ENCODE measurements at places on chromosomes 2 and 18.

GRCh38 chr18:79510046-79510685, 114.4 kb downstream of the NFATC1 start:
- no peak for DNase-seq

- DNase-seq, result no peak
Observed at GRCh38 chr2:242022550-242023290, 153.2 kb downstream of the RTP5 start.

GRCh38 chr18:6557057-6557769, 142.5 kb upstream of the L3MBTL4 start:
- DNase-seq, result no peak

- no peak for DNase-seq
Observed at GRCh38 chr2:10588931-10589330, 100.8 kb downstream of the NOL10 start.

- DNase-seq, result no peak
Observed at GRCh38 chr2:163200741-163201140, 362.2 kb upstream of the KCNH7 start.

DNA sequence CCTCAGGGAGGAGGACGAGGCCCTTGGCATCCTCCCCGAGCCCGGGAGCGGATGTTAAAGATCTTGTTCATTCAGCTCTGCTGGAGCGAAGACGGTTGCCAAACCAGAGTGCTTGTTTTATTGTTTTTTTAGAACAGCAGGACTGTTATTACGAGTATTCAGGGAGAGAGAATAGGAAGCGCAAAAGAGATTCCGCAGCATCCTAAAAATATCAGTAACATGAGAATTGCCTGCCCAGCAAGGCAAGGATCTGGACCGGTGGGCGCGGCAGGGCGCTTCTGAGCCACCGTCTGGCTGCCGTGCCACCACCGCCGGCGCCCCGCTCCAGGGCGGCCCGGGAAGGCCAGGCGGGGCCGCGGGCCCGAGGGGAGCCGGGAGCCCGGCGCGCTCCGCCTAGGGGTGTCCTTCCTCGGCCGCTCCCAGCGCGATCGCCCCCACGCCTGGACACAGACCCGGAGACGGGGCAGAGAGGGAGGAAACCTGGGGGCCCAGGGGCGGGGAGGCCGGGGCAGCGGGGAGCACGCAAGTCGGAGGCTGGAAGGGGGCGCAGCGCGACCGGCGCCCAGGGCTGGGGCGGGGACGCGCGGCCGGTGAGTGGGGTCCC, 843 bp downstream of the CYS1 start:
- DNase-seq, result no peak

DNA sequence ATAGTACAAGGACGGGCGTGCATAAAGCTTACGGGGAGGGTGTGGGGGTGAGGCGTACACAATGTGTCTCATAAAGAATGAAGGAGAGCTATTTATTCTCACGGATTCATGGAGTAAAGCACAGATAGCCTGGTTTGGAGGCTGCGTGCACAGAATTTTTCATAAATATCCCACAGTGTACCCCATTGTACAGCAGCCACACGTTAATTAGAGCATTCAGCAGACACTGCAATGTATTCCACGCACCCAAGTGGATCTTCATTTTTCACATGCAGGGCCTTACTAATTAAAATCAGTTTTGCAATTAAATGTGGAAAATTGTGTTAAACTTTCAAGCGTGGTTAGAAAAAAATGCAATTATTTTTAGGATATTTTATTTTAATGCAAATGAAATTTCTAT, 227.7 kb upstream of the PXDN start:
- DNase-seq, result no peak

- no peak for DNase-seq
Observed at GRCh38 chr18:78725426-78725825, 254.2 kb upstream of the SALL3 start.

DNA sequence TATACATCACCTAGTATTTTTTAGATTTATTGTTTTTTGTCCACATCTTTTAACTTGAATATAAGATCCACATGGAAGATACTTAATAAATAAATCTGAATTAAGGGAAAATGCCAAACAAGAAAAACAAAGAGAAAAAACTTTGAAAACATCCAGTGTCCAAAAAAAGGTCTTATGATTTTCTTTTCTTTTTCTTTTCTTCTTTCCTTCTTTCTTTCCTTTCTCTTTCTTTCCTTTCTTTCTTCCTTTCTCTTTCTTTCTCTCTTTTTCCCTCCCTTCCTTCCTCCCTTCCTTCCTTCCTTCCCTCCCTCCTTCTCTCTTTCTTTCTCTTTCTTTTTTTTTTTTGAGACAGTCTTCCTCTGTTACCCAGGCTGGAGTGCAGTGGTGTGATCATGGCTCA, 29.6 kb upstream of the WIPF1 start:
- DNase-seq, result no peak

DNA sequence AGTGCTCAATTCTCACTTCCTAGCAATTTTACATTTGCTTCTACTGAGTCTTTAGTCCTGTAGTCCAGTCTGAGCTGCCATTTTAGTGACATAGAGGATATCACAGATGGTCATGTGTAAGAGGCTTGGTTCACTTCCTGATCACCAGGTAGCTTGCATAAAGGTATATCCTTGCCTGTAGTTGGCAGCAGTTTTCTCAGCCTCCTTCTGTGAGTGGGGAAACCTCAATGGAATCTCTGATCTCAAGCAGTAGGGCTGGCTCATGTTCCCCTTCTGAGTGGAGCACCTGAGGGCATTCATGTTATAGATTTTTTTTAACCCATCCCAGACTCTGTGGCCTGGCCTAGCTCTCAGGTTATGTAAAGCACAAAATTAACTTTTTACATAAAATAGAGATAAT, 278.4 kb downstream of the RDH14 start:
- DNase-seq, result no peak

GRCh38 chr2:213275265-213275664, 9.0 kb upstream of the SPAG16 start:
- no peak for DNase-seq

DNA sequence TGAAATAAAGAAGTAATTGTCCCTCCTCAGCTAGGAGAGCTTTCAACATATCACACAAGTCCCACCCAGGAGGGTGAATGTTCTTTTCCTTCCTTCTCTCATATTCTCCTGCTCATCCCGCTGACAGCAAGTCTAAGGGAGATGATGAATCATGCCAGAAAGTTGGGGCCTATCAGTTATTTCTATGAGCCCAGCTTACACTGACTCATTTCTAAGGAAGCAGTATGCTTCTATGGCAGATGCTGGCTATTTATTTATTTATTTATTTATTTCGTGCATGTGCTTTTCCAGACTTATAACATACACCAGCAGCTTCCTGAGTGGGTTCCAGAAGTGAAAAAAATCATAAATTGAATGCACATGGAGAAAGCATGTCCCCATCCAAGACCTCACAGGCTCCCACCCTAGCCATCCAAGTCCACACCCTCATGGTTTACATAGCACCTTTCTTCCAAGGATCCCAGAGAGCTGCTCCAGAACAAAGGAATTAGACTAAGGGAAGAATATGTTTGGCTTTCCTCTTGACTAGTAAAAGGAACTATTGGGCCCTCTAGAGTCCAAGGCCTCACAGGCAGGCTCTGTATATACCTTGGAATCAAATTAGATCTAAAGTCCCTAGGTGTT, 1074.2 kb upstream of the ZEB2 start:
- peak; percentile 13 for DNase-seq

GRCh38 chr2:233845301-233846060, 8.9 kb downstream of the HJURP start:
- no peak for DNase-seq

GRCh38 chr18:51154431-51155063, 42.9 kb downstream of the MEX3C start:
- DNase-seq, result no peak

DNA sequence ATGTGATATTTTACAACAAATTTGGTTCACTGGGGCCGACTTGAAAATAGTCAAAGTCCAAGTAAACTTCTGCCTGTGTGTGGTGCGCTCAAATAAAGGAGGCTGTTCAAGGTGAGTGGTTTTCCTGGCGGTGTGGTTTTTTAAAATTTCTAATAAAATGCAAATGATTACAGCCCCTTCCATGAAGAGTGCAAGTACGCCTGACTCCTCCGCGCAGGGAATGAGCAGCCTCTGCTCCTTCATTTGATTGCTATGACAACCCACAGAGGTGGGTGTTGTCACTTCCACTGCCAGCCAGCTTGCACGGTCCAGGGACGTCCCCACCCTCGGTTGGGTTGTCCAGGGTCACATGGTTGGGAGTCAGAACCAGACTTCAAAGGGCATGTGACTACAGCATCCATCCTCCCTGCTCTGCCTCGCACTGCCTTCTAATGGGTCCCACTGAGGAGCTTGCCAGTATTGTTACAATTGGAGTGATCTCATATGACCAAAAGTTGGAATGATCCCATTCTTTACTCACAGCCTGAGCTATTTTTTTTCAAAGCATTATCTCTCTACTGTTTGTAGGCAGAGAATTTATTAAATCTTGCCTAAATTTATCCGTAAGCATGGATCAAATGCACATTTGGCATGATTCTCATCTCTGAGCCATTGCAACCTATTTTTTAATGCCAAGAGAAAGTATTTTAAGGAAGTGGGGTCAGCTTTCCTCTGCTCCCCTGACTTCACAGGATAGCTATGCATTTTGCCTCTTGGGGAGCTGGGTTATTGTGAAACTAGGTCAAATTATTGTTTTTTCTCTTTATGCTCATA, 121.3 kb downstream of the AGAP1 start:
- DNase-seq, result no peak

- no peak for DNase-seq
Observed at GRCh38 chr2:240343548-240343947, 91.9 kb upstream of the GPC1 start.

DNA sequence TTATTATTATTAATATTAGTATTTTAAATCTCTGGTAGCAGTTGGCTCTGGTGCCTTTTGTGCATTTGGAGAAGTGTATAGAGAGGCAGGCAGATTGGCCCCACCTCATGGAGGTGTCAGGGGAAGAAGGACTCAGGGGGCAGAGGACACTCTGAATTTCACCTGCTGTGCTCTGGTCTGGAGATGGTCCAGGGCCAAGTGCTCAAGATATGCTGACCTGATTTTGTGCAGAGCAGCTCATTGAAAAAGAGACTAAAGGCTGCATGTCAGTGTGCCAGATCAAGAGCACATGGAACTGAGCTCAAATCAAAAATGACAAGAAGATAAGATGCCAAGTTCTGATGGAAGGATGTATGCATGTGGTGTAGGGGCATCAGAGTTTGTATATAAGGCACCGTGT, 323.6 kb upstream of the TNP1 start:
- DNase-seq, result no peak

DNA sequence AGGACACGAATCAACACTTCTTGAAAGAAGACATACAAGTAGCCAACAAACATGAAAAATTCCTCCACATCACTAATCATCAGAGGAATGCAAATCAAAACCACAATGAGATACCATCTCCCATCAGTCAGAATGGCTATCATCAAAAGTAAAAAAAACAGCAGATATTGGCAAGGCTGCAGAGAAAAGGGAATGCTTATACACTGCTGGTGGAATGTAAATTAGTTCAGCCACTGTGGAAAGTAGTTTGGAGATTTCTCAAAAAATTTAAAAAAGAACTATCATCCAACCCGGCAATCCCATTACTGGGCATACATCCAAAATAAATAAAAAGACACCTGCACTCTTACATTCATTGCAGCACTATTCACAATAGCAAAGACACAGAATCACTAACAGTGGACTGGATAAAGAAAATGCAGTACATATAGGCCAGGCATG, 78.7 kb downstream of the GRB14 start:
- DNase-seq, result no peak

- DNase-seq, result no peak
Observed at GRCh38 chr18:64851726-64852125, 702.8 kb upstream of the LINC00305 start.

GRCh38 chr2:240793313-240794177, 26.5 kb downstream of the KIF1A start:
- DNase-seq, result no peak

- DNase-seq, result no peak
Observed at GRCh38 chr2:164700390-164700789, 79.1 kb upstream of the GRB14 start.

DNA sequence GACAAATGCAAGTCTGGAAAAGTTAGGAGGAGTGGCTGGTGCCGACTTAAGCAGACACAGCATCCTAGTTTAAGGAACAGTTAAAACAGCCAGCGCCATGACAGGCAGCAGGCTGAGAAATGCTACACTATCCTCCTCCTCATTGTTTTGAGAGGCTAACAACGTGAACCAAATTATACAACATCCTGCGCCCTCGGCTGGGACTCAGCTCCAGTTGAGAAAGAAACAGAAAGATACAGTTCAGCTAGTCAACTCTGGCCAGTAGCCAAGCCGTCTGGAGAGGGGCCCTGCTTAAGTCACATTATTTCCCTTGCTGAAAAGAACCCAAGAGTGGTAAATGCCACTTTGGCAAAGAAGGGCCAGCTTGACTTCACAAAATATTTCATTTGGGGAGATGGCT, 90.2 kb downstream of the BCL11A start:
- DNase-seq, result no peak

DNA sequence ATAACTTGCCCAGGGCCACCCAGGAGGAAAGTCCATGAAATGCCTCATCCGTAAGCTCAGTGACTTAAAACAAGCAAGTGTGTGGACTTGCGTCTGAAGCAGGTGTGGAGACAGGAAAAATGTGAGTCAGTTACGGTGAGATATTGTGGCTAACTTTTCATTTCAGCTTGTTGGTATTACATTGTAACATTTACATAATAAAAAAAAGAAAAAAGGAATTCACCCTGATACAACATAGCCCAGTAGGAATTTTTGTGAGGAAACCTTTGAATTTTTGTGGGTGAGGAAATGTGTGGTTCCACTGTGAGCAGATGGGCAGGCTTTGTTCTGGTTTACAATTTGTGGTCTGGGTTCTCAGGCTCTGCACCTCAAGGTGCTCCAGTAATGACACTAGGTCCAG, 33.7 kb upstream of the LYPD6B start:
- DNase-seq, result no peak

- DNase-seq, result no peak
Observed at GRCh38 chr2:30232801-30233130, 1.4 kb downstream of the LBH start.

- DNase-seq, result no peak
Observed at GRCh38 chr2:96164459-96165184, 19.4 kb upstream of the DUSP2 start.
